ENCODE measurements at places on chromosomes 7 and 10.

- DNase-seq = no peak
These were observed 291.3 kb downstream of the REEP3 start for GRCh38 chr10:63812501-63812900.

GRCh38 chr7:34735526-34735925, 77.5 kb downstream of the NPSR1 start:
- no peak for DNase-seq

DNA sequence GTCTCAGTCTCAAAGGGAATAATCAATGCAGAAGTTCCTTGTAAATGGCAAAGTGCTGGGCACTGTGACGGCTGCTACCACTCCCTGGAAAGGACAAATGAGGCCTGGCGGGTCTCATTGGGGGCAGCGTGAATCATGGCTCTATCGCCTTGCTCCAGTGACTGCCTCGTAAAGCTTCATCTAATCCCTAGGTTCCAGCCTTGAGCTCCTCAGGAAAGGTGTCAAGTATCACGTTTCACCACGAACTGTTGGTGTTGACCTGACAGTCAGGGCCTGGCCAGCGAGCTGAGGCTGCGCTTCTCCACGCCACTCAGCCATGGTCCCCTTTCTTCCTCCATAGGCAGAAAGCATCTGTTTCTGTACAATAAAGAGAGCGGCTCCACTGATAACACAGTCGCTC, 126.7 kb upstream of the ZNF32 start:
- no peak for DNase-seq

DNA sequence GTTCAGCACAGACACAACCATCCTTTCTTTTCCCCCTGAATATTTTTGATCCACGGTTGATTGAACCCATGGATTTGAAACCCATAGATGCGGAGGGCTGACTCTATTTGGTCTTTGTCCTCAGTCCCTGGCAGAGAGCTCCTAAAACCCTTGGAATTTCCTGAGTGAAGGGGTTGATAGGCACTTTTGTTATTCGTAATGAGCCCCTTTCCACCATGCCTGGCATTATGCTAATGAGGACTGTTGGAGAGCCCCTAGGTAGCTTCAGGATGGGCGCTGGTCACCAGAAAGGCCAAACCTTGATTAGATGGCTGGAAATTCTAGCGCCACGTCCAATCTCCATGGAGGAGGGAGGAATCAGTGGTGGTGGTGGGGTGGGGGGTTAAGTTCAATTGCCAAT, 205.8 kb upstream of the GRB10 start:
- no peak for DNase-seq

DNA sequence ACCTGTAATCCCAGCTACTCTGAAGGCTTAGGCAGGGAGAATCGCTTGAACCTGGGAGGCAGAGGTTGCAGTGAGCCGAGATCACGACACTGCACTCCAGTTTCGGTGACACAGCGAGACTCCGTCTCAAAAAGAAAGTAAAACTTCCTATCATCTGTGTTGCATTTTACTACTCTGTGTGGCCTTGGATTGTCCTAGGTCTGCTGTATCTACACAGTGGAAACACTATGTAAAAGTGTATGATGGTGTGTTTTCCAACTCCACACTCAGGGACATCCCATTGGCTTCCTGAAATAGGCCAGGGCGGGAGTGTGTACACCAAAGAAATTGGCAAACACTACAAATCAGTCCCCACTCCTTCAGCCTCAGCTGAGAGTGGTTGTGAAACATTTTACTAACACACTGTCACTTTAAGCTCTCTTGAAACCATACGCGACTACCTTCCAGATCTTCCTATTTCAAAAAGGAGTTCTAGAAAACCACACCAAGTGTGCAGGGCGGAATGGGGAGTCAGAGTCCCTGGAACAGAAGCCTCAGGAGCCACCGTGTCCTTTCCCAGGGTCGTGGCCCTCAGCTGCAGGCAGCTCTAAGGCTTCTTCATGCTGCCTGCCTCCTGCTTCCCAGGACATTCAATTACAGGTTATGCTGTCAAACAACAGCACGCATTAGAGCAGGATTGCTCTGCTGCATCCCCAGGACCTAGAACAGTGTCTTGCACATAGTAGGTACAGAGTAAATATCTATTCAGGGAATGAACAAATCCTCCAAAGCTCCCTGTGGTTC, 275.4 kb downstream of the PARD3 start:
- DNase-seq = no peak

DNA sequence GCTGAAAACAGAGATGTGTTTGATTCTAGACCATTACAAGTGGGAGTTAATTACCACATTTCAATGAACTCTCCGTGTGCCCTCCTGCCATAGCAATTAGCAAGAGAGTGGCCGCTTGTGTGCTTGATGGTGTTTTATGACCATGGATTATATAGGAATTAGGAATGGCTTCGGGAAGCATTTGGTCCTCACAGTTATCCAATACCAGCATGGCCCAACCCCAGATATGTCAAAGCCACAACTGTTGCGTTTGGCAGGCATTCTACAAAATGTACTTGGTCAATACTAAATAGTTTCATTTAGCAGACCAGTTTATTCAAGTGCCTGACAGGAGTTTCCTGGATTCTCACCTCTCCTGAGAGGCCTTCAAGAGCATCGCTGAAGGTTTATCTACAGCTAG, 509.0 kb upstream of the GALNT17 start:
- no peak for DNase-seq

DNA sequence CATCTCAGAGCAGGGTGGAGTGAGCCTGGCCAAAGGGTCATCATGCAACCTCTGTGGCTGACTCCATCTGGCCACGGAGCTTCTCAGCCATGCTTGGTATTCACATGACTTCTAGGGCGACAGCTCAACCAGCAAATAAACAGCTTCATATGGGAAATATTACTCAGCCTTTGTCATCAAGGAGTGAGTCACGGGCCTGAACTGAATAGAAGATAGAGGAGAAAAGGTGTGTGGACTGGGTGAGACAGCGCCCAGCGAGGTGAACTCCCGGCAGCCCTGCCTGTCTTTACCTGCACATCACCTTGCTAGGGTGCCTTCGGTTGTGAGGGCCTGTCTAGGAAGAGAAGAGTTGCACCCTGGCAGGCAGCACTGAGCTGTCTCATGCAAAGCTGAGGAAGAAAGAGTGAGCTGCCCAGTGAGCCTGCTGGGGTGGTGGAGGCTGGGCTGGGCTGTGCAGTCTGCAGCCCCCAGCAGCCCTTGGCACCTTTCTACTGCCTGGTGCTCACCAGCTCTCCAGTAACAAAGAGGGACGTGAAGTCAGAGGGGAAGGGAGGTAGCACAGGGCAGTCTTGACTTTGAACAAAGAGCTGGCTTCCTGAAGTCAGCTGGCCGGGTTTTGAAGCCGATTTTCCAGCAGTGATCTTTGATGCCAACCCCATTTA, 114.2 kb downstream of the EGFR start:
- no peak for DNase-seq

GRCh38 chr10:79293841-79294581, 53.3 kb upstream of the PPIF start:
- DNase-seq = no peak
